ENCODE measurements at places on chromosomes 3 and 15.

- no peak for DNase-seq
Observed at GRCh38 chr3:128269006-128269775, 115.9 kb downstream of the EEFSEC start.

- no peak for DNase-seq
Observed at GRCh38 chr3:170714122-170714521, 128.2 kb upstream of the SLC7A14 start.

DNA sequence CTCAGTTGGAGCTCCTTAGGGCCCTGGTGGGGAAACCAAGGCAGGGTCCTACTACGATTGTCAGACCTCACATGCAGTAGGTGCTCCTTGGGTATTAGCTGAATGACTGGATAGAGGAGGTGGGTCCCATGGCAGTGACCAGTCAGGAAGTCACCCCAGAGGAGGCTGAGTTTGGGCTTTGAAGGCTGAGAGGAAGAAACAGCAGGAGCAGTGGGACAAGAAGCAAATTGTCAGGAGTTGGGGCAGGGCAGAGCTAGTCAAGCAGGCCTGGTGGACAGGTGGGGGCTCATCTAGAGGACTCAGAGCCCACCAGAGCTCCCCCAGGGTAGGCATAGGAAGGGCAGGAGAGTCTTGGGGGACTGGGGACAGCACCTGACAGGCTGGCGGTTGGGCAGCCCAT is 3.1 kb downstream of the NBEAL2 start:
- no peak for DNase-seq

GRCh38 chr3:124584245-124584551 is 146.1 kb upstream of the UMPS start:
- no peak for DNase-seq

DNA sequence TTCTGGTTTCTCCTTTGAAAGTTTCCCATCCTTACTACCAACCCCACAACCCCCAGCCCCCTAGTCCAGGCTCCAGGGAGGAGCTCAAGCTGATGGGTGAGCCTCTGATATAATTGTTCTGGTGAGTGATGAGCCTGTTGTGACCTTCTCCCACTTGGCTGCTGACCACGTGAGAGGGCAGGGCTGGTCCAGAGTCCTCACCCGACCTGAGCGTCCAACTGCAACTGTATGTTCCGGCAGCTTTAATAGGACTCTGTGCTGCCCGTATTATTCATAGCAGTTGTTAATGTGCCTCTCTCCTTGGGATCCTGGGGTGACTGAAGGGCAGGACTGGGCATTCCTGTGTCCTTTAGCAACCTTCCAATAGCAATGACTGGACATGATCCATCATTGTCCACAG is 56.2 kb downstream of the B3GNT5 start:
- DNase-seq: no peak

GRCh38 chr3:96449346-96449745 is 365.0 kb upstream of the EPHA6 start:
- no peak for DNase-seq

DNA sequence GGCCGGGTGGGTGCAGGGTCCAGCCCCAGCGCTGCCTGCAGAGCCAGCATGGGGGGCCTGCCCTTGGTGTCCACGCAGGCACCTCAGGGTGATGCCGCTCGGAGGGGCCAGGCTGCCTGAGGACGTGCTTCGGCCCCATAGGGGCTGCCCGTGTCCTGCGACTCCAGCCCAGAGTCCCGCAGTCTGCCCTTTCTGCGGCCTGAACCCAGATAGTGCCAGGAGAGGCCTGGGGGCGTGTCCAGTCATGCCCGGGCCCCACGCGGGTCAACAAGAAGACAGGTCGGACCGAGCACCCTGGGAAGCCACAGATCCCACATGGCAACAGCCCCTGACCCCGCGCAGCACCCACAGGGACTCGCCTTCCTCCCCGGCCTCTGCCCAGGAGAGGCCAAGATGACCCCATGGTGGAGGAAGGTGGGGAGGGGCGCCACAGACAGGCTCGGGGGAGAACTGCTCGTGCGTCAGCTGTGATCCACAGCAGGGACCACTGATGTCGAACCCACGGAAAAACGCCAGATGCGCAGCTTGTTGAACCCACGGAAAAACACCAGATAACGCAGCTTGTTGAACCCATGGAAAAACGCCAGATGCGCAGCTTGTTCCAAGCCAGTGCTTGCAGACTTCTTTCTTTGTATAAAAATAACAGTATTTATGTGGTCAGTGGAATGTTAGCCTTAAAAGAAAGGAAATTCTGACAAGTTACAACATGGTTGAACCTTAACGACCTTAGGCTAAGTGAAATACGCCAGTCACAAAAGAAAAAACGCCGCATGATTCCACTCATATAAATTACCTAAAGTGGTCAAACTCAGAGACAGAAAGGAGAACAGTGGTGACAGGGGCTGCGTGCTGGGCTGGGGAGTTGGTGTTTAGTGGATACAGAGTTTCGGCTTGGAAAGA is 28.5 kb downstream of the CYFIP1 start:
- no peak for DNase-seq

GRCh38 chr3:13045241-13045903 is 27.9 kb downstream of the IQSEC1 start:
- DNase-seq: no peak

DNA sequence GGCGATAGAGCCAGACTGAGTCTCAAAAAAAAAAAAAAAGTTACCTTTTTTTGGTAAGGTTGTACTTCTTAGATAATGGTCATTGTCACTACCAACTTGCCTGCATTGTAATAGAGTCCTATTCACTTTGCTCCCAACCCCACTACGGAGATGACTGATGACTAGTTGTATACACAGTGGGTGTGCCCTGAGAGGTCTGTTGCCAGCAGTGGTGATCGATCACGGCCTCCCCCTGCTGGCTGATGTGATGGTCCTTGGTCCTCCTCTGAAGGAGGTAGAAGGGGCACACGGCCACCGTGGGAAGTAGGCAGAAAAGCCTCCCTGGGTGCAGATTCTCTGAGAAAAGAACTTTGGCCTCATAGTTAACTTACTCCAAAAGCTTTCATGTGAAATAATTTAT is 10.7 kb downstream of the GCNT3 start:
- peak; percentile 11 for DNase-seq

GRCh38 chr15:63600001-63600615 is 2.9 kb downstream of the FBXL22 start:
- peak; percentile 23 for DNase-seq

- DNase-seq: no peak
Observed at GRCh38 chr3:150515210-150515609, 31.1 kb downstream of the SERP1 start.

- DNase-seq: no peak
Observed at GRCh38 chr3:99943931-99944761, 126.5 kb downstream of the CMSS1 start.

DNA sequence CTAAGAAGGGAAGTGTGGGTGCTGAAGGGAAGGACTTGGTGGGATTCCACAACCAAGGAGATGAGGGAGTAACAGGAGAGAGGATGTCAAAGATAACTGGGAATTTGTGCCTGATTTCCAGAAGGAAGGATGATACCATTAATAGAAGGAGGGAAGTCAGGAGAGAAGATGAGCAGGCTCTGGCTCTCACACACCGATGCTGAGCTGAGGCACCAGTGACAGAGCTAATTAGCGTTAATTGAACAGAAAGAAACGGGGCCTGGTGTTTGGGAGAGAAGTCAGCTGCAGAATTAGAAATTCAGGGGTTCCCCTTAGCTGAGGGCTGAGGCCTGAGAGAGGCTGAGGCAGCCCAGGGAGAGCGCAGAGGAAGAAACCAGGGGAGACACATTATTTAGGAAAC is 11.9 kb upstream of the PDIA5 start:
- no peak for DNase-seq

DNA sequence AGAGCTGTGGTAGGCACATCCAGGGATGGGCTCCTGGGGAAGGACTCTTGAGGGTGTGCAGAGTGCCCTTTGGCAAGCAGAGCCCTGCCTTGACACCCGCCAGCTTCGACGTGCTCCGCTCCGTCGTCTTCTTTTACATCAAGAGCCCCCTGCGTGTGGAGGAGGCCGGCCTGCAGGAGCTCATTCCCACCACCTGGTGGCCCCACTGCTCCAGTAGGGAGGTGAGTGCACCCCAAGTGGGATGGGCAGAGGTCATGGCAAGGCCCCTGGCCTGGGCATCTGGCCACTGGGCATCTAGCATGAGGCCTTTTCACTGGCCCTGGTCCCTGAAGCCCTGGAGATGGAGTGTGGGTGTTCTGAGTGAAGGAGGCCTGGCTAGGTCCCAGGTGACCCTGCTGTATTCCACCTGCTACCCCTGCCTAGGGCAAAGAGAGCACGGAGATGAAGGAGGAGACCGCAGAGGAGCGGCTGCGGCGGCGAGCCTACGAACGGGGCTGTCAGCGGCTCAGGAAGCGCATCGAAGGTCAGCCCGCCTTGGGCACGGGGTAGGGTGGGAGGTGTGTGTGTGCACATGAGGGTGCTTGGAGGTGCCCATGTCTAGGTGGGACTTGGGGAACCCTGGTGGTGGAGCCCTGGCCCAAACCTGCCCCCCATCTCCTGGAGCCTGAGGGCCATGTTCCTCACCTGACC is 12.2 kb downstream of the RNF123 start:
- DNase-seq: no peak

- DNase-seq: no peak
Observed at GRCh38 chr3:71243229-71243628, 340.3 kb downstream of the FOXP1 start.

DNA sequence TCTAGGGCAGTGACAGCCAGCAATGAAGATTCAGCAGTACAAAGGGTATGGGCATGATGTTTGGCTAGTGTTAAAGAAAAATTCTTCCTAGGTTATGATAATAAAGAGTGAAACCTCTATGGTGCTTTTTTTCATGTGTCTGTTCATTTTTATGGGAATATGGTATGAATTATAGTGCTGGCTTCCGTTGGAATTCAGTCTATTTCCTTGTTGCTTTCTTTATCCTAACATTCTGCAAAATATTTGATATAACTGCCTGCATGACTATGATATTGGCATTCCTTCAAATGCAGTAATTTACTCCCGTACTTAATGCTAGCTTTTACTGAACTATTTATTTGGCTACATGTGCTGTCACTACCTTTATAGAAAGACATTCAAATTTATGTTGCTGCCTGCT is 57.6 kb upstream of the ATP11B start:
- no peak for DNase-seq

GRCh38 chr15:20665653-20666052 is 124.1 kb upstream of the GOLGA6L6 start:
- no peak for DNase-seq

DNA sequence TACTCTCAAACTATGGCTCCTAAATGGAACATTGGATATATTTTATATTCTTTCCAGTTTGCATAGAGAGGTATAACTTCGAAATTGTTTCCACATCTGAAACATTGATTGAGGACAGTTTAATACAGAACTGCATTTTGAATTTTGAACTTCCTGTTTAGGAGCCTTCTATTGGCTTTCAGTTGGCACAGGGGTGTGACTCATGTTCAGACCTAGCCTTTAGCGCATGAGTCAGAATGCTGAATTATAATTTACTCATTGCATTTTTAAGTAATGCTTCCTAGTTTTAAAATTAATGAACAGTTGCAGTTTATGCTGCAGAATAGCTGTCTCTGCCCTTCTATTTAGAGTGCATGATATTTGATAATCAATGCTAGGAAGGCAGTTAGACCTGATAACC is 751.7 kb downstream of the CADM2 start:
- DNase-seq: no peak

- DNase-seq: no peak
Observed at GRCh38 chr3:22994781-22995180, 208.3 kb upstream of the UBE2E2 start.

DNA sequence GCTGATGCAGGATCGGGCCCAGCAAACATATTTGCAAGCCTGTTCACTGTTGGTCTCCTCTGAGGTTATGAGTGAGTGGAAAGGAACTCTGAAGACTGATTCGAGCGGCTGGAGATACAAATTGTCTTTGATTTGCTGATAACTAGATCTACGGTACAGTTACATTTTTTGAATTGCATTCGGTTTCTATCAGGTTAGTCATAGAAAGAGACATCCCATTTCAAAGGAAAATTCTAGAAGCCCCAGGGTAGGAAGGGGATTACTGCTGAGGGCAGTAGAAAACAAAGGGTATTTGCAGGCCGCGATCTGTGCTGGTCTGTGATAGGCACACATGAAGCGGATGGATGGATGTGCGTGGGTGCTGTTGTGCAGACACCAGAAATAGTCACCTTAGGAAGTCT is 228.4 kb downstream of the ITPR1 start:
- DNase-seq: no peak

DNA sequence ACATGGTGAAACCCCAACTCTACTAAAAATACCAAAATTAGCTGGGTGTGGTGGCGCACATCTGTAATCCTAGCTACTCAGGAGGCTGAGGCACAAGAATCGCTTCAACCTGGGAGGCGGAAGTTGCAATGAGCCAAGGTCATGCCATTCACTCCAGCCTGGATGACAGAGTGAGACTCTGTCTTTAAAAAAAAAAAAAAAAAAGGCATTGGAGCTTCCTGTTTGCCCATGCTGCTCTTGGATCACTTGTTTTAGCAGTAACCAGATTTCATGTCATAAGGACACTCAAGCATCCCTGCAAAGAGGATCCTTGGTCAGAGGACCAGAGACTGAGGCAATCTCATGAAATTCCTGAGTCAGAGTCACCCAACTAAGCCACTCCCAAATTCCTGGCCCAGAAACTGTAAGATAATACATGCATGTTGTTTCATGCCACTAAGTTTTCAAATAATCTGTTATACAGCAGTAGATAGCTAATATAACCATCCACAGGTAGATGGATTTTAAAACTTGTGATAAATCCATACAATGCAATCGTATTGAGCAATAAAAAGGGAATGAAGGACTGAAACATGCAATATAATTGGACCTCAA is 82.0 kb upstream of the XXYLT1 start:
- DNase-seq: no peak

GRCh38 chr3:165805946-165806561 is 31.2 kb downstream of the BCHE start:
- no peak for DNase-seq

- DNase-seq: no peak
Observed at GRCh38 chr3:54536450-54536849, 391.4 kb downstream of the LRTM1 start.

DNA sequence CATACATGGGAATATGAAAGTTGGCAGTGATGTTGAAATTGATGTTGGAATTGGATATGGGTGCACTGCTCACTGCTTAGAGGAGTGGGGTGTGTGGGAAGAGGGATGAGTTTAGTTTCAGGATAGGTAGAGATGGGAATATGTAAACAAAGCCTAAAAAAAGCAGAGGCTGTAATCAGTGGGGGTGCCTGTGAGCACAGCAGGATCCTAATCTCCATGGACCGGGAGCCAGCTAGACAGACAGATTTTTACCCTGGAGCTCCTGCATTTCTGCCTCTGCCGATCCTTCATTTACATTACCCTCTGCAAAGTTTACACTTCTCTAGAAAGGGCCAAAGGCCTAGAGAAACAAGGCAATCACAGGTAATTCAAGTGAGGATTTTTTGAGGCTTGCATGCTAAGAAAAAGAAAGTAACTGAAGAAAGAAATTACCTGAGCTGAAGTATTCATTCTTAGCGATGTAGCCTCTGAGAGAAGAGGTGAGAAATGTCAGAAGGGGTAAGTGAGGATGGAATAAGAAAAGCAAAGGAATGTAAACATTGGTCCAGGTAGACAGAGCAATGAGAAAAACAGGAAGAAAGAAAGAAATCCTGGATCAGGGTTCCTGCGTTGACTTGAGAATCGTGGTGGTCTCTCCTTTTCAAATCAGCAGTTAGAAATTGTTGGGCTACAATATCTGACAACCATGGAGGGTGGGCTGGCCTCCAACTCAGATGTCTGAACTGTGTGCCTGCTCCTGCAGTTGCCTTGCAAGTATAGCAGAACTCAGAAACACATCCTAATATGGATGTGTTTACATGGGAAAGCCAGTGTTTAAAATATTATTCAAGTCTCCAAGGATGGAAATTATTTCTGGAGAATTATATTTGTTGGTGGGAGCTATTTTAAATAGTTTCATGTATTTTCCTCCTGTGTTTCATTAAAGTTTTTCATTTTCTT is 79.8 kb downstream of the CRTC3 start:
- DNase-seq: no peak

- no peak for DNase-seq
Observed at GRCh38 chr3:187783098-187783497, 37.8 kb upstream of the BCL6 start.
